ENCODE measurements at places on chromosomes 2 and 18. TPM values are rescaled to one million over a fixed set of nuclear protein-coding genes. Genes with fewer than 3 reads are reported as not detected.

DDX1 gene
- 61.3 TPM for total RNA-seq

CRYGC gene
- total RNA-seq, result not detected

GRCh38 chr2:119544939-119545475, 758 bp downstream of the CFAP221 start:
- no peak for DNase-seq

DNA sequence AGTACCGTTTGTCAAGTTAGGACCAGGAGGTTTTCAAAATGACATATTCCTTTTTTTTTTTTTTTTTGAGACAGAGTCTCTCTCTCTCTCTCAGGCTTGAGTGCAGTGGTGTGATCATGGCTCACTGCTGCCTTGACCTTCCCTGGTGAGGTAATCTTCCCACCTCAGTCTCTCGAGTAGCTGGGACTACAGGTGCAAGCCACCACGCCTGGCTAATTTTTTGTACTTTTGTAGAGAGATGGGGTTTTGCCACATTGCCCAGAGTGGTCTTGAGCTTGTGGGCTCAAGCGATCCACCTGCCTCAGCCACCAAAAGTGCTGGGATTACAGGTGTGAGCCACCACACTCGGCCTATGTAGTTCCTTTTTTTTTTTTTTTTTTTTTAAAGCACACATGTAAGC, 127.9 kb upstream of the SEC11C start:
- no peak for DNase-seq

DNA sequence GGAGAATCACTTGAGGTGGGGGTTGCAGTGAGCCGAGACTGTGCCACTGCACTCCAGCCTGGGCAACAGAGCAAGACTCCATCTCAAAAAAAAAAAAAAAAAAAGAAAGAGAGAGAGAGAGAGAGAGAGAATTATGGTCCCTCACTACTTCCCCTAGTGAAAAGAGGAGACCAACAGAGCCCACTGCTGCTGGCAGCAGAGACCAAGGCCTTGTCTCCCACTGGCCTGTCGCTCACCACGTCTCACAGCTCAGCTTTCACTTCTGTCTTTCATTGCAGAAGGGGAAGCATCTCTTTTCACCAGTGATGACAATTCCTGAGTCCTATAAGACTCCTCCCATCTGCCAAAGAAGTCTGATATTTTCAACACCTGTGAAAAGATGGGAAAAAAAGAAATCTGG, 81.3 kb downstream of the CLHC1 start:
- DNase-seq, result no peak

- DNase-seq, result no peak
Observed at GRCh38 chr2:159807183-159808031, 9.4 kb upstream of the CD302 start.

Data from thoracic aorta (tissue), 2 donors.